GM04504 (cell line): ENCODE measurements at places on chromosomes 2 and 18.

DNA sequence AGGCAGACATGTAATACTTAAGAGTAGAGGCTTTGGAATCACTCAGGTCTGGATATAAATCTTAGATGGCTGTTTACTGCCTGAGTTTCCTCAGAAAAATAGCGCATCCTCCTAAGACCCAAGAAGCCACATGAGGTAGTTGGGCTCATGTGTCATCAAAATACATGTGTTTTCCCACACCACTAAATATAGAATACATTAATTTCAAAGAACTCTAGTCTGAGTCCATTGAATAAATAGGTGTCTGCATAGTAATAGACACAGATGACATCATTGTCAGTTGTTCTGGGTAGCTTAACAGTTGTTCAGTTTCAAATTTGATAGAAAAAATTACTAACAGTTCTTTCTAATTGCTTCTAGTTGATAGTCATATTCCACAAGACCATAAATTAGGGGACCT, 9.6 kb downstream of the PPP1R1C start:
- no peak for DNase-seq

DNA sequence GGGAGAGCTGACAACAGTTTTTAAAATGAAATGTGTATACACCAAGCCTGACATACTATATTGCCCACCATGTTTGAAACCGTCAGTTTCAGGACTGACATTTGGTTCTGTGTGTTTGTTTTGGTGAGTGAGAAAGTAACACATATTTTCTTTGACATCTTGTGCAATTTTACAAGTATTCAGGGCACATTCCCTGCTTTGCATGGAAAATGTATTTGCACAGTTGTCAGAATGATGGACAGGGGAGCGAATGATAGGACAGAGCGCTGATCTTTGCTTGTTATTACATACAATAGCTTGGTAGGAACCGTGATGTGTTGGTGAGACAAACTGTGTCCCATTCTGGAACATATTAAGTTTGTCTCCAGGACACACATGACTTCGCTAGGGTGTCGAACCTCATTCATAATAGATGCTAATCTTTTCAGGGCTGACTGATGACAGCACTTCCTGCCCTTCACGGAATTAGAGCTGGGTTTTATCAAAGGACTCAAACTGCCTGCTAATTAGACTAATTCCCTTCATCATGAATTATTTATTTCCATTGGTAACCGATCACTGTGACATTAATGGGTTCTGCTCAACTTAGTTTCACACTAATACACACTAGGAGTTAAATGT, 158.5 kb downstream of the CDCA7 start:
- no peak for DNase-seq

DNA sequence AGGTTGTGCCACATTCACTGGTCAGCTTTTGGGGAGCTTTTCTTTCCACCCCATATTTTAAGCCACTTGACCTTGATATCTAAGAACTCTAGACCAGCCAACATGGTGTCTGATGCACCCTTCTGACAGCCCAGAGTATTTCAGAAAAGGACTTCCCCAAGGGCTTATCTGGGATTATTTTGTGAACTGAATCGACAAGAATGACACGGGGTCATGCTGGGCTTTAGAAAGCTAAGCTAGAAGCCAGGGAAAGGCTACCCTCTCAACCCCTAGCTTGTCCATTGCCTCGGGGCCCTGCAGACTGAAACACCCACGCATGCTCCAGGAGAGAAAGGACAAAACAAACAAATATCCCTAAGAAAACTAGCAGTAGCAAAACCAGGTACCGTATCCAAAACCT, 16.0 kb downstream of the SLC4A5 start:
- no peak for DNase-seq

DNA sequence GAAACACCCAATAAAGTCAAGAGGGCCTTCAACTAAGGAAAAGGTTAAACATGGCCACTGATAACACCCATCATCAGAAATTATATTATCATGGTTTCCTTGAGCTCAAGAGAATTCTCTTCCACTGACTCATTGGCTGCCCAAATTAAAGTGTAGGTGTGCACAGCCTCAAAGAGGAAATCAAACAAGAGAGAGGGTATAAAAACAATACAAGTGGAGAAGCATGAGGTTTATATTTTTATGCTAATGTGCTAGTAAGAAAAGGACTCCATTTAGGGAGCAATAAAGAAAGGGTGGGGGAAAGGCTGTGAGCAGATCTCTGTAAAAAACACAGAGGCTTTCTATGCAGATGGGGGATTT, 168.8 kb upstream of the VRK2 start:
- no peak for DNase-seq

DNA sequence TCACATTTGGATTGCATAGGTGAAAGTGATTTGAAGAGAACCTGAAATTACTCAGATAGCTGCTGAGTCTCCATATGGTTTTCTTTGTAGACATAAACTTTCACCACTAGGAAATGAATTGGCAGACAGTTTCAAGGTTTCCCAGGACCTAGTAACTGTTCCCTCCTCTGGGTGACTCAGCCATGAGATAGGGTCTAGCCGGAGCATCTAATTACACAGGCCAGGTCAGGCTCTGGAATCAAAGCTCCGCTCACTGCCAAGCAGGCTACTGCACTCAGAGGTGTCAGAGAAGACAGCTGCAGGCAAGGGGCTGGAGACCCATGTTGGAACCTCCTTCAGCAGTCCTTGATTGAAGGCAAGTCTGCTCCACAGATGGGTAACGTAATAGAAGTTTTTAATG, 429.2 kb downstream of the TNS1 start:
- DNase-seq, result no peak

GRCh38 chr2:200862532-200863000, 1.9 kb downstream of the CLK1 start:
- DNase-seq, result peak; percentile 33

GRCh38 chr2:121284463-121285449, at the start of gene TFCP2L1:
TFCP2L1 (minus strand) TSS chr2:121285202; CDS start chr2:121285109, 93 bp downstream.
- DNase-seq, result no peak

DNA sequence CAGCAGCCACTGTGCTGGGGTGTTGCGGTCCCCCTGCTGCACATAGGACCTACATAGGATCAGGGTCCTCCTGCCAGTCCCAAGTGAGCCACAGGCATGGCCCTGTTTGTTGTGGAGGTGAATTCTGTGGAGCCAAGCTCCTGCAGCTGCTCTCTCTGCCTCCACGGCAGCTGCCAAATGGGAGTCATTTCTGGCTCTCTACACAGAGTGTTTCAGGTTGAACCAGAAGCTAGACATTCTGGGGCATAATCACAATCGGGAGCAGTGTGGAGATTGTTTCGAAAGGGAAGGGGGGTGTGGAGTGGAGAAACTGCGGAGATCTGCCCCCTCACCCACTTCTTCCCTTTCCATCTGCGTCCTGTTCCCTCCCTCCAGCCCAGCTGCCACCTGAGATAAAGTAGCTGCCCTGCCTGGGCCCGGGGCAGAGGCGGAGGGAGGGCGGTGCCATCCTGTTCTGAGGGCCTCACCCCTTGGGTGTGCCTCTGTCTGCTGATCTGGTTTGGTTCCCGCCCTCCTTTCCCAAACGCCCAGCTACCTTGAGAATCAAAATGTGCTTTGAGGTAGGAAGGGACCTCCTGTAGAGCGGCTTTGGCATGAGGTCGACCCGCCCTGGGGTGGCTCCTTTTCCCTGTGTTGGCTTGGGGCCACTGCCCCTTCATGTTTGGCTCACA, 139.4 kb downstream of the WDSUB1 start:
- no peak for DNase-seq

DNA sequence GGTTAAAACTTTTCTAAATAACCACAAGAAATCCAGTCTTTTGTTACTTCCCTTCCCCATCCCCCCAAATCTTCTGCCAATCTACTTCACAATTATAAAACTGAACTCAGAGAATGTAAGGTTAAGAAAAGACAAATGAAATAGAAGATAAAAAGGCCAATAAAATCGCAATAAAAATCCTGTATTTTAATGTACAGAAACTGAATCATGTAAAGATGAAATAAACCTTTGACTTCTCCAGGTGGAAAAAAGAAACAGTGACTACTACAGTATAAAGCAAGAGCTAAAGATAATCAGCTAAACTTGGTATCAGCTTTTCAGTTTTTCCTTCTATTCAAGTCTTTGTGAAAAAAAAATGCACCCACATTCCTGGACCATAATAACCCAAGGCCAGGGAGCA, 1.7 kb downstream of the SYT4 start:
- DNase-seq, result no peak
